ENCODE measurements at places on chromosomes 6 and 20.

DNA sequence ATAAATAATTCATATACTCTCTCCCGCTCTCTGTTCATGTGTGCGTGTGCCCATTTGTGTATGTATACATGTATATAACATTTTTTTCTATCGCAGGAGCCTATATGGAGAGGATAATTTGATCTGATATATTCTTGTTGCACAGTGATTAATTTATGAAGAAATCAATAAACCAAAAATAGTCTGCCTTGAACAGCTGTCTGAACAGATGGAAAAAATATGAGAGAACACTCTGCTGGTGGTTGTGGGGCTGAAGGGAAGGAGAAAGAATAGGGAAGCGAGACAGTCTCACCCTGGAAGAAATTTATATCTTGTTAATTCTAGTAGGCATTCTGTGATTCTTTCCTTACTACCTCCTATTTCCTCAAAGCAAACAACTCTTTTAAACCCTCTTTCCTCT, 96.6 kb upstream of the B3GAT2 start:
- no peak for DNase-seq

GRCh38 chr20:50246367-50247195, 56.0 kb downstream of the CEBPB start:
- no peak for DNase-seq

DNA sequence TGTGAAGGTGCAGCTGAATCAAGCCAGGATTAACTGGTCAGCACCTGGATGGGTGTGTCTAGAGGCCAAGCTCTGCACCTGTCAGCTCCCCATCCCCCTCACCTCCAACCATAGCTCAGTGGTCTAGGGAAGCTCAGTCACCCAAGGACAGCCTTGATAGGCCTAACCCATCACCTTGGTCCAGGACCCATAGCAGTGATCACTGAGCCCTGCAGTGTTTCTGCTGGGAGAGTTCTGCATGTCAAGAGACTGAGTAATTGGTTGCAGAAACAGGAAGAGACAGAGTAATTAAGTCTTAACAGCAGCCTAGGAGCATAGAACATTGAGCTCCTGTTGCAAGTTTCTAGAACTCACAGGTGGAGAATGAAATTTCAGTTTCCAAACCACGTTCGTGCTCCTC, 18.7 kb upstream of the RALGAPB start:
- DNase-seq: no peak

GRCh38 chr6:43328528-43328927, 19.9 kb upstream of the CRIP3 start:
- no peak for DNase-seq

GRCh38 chr6:88704980-88705379, 258.4 kb downstream of the RNGTT start:
- no peak for DNase-seq

- DNase-seq: no peak
Observed at GRCh38 chr6:121482004-121482693, 46.7 kb downstream of the GJA1 start.

DNA sequence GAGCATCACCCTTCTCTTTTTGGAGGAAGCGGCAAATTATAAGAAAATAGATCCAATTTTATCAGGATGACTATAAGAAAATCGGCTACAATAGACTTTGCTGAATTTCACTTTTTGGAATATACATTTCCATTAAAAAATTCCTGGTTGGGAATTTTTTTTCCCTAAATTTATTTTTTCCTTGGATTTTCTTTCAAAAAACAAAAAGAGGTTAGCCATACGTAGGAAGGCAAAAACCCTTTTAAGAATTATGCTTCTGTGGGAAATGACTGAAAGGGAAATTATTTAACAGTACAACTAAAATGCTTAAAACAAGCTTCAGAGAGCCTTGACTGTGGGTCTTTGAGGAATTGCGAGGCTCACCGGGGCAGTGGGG, 86.9 kb downstream of the SLC22A23 start:
- DNase-seq: no peak

DNA sequence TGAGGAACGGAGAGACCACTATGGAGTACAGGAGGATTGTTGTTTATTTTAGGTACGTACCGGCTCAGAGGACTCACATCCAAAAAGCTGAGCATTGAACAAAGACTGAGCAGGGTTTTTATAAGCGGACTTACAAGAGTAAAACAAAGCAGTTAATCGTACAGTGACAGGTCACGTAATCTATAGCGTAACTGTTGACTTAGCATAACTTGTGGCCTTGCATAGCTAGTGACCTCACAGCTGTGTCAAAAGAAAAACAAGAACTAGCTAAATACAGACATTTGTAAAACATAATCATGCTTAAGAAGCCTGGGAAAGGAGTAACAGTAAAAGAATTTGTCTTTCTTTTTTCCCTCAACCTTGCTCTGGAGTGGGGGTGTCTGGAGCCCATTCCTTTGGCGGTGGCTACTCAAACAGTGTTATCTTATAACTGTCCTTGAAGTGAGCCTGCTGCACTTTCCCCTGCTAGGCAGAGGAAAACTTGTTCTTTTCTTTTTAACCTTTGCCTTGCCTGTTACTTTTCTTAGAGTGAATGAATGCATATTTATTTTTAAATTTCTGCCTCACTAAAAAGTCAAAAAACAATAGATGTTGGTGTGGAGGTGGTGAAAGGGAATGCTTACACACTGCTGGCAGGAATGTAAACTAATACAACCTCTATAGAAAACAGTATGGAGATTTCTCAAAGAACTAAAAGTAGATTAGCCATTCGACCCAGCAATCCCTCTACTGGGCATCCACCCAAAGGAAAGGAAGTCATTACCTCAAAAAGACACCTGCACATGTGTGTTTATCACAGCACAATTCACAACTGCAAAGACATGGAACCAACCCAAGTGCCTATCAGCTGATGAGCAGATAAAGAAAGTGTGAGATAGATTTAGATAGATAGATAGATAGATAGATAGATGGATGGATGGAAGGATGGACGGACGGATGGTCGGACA, 109.0 kb downstream of the TAF4 start:
- DNase-seq: no peak

DNA sequence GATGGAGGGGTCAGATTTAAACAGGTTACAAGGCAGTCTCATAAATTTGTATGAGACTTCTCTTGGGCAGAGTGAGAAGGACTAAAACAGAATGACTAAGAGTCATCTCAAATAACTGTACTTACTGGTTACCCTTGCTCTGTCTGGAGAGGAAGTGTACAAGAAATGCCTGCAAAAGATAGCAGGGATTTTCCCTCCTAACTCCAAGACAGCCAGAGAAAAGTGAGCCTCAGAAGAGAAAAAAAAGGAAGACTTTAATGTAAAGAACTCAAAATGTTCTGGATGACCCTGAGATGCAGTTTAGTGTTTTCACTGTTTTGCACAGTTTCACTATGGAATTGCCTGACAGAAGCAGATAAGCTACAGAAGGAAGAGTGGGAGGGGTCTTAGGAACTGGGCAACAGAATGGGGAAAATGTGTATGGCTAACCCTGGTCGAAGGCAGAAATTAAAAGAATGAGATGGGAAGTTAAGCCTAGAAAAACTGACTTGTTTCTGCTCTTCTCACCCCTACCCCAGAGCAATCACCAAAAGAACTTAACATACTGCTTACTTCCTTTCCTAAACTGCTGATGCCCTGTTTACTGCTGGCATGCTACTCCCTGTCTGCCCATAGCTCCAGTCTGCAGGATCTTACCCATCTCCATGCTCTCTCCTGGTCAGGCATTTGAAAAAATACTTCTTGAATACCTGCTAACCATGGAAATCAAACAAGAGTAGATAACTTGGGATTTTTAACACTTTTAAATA, 98.1 kb upstream of the MARCKS start:
- no peak for DNase-seq
